ENCODE measurements at places on chromosomes 5 and 9. TPM values are rescaled to one million over a fixed set of nuclear protein-coding genes. Genes with fewer than 3 reads are reported as not detected.

DNM1 gene
- 47.7 TPM for polyA plus RNA-seq

GRCh38 chr9:16120231-16120641, 567.4 kb downstream of the CCDC171 start:
- no peak for DNase-seq

- DNase-seq, result no peak
Observed at GRCh38 chr9:81213456-81213855, 475.9 kb downstream of the TLE1 start.

ORM2 gene
- polyA plus RNA-seq, result 1.3 TPM

GRCh38 chr5:9932770-9933169, 302.6 kb upstream of the TAS2R1 start:
- no peak for DNase-seq

- DNase-seq, result no peak
Observed at GRCh38 chr5:51902512-51902911, 519.3 kb downstream of the ISL1 start.

DNA sequence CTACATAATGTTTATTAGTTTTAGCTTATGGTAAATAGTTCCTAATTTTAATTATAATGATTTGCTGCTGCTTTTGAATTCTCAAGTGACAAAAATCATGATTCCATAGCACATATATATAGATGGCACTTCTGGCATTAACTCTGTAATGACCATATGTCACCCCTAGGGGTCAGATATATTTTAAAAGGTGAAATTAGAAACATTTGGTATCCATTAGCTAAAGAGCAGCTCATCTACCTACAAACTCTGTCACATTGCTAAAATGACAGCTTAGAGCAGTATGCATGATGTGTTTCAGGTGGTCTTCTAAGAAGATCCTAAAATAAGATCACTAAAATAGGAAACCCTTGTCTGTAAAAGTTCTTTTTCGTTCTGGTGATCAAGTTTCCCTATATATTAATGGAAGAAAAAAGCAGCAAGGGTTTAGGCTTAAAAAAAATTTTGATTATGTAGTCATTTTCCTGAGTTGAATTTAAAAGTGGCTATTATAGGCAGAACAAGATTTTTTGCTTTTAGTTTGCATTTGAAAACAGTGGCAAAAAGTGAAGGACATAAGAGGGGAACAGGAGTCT, 157.7 kb upstream of the POU5F2 start:
- no peak for DNase-seq

FOXD4L6 gene
- polyA plus RNA-seq, result not detected

DNA sequence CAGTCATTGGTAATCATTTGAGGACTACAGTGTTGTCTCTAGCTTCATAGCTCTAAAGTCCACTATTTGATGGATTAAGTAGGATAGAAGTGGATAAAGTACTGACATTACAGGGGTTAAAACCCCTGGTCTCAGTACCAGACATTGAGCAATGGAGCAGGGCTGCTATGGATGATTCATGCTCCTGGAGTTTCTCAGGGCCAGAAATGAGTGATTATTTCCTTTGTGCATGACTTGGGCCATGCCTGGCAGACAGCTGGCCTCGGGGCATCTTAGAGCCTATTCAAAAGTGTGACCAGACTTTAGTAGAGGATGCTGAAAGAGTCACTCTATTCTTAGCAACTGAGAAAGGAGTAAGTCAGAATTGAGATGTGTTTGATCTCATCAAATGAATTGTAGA, 350.7 kb upstream of the TLE4 start:
- DNase-seq, result no peak

IFNB1 gene
- not detected for polyA plus RNA-seq

DNA sequence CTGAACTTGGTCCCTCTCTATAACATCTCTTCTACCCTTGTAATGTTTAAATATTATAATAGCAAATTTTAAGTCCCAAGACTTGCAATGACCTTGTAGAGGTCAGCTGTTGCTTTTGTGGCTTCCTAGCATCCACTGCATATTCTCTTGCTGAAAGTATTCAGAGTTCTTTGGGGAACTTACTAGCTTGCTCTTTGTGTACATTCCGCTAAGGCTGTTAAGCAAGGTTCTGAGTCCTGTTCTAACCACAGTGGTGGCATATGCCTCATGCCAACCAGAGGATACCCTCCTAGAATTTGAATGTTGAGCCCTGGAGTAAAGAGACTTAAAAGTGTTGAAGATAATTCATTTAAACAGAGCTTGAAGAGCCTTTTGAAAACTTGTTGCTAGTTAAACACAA, 570.9 kb downstream of the TLE1 start:
- no peak for DNase-seq

PCSK1 gene
- 0.90 TPM for polyA plus RNA-seq

DNA sequence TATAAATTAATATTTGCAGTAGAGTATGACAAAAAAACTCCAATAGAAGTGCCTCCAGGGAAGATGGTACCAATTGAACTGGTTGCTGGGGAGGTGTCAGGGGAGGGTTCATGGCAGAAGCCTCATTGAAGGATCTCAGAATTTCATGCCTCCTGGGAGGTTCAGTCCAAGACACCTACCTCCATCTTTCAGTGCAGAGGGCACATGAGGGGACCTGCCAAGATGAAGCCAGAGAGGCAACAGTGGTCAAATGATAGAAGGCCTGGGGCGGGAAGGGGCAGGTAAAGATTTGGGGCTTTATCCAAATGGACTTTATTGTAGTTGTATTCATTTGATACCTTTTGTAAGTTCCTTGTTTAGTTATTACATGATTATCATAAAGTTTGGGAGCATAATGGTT, 25.9 kb upstream of the KCNIP1 start:
- no peak for DNase-seq

DNA sequence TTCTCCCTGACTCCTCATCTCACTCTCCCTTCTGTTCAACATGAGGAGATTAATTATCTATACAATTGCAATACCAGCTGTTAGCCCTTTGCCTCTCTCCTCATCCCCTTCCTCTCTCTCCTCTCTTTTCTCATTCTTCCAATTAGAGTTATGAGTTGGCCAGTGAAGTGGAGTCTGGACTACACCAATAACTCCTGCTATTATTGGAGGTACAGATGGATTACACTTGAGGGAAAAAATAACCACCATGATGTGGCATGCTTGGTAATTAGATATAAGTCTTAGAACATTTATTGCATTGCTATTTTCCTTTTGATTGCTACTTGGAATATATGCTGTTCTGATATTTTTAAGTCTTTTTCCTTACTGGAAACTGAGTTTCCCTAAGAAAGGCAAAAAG, 159.2 kb downstream of the FRMD3 start:
- no peak for DNase-seq

DNA sequence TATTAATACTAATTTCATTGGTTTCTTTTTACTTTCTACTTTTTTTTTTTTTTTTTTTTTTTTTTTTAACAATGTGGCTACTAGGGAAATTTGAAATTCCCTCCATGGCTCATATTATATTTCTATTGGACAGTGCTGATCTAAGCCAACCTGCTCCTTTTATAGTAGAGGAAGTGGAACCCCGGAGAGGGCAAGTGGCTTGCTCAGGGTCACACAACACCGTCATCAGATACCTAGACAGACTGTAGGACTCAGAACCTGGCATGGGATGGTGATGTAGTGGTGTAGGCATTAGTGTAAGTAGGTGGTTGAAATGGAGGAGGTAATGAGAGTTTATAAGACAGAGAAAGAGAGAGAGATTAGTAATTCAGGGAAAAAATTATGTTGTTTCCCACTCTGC, 10.8 kb downstream of the ZNF618 start:
- DNase-seq, result no peak

DNA sequence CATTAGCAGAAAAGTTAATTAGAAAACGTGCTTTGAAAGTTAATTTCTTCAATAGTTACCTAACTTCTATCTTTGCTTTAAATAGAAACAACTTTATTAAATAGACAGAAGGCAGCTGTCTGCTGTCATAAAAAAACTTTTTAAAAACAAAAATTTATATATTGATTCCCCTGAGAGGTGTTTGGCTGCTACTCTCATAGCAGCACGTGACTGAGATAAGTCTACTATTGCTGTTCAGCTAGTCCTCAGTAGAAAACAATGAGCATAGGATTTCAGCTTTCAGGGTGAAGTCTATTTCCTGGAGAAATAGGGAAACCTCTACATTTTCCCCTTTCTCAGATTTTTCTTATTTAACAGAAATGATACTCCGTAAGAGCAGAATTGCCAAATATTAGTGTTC, 135.0 kb upstream of the FBN2 start:
- no peak for DNase-seq

SRP19 gene
- 75.0 TPM for polyA plus RNA-seq

DNA sequence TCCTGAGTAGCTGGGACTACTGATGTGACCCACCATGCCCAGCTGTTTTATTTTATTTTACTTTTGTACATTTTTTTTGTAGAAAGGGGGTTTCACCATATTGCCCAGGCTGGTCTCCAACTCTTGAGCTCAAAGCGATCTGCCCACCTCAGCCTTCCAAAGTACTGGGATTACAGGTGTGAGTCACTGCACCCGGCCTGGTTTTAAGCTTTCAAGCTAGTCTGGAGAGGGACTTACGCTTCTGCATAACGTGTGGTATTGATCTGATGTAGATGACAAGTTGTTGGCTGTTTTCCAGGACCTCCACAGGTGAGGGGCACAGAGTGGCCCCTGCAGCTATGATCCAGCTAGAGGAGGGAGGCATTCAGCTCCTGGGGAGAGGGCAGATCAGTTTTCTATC, 6.8 kb upstream of the CCL21 start:
- DNase-seq, result no peak

GRCh38 chr9:127360829-127361228, 36.1 kb upstream of the SLC2A8 start:
- no peak for DNase-seq

DNA sequence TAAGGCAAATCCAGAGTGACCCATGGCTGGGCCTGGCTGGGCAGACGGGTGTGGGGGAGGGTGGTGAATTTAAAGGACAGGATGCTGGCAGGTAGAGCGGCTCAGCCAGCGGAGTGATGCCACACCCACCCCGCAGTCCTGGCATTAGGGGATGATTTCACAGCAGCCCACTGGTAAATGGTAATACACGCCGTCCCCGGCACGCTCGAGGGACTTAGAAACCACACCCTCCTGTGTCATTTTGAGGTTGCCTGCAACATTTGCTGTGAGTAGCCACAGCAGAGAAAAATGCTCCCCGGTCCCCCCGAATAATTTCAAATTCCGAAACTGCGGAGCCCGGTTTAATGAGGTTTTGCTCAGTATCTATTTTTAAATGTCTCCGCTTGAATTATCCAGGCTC, 71.3 kb upstream of the FCN2 start:
- DNase-seq, result no peak

DNA sequence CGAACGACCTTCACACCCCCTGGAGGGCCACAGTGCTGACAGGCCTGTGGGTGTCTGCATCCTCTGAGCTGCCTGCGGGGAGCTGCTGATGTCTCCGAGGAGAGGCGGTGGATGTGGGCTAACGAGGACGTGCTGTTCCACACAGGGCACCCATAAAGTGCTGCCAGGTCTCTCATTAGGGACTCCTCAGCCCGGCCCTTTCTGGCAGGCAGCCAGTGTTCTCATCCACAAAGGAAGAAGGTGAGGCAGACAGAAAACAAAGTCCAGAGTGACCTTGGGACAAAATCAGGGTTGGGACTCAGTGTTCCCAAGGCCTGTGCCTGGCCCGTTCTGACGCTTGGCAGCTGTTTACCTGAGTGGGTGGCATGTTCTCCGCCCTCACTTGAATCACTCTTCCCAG, 29.3 kb downstream of the CARTPT start:
- DNase-seq, result no peak

DNA sequence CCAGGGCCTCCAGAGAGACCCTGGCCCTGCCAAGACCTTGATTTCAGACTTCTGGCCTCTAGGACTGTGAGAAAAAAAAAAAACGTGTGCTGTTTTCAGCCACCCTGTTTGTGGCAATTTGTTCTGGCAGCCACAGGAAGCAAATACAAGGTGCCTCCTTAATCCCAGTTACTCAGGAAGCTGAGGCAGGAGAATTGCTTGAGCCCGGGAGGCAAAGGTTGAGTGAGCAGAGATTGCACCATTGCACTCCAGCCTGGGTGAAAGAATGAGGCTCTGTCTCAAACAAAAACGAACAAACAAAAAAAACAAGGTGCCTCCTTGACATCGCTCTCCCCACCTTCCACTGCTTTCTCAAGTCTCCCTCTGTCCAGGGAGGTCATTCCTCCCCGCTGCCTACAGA, 98.0 kb downstream of the GABBR2 start:
- DNase-seq, result no peak

CCDC183 gene
- 5.9 TPM for polyA plus RNA-seq

DNA sequence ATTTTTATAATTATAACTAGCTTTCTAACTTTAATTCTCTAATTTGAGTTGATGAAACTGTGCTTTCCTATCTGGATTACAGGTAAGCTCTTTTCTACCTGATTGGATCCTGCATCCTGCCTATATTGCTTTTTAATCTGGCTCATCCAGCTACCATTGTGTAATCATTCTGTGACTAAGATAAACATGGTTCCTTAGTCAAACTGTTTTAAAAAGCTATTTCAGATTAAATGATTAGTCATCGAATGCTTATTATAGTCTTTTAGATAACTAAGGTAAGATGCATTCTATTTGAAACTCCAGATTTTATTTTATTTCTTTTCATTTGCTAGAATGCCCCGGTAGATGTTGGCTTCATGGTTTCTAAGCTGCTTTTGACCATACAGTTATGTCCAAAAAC, 50.7 kb downstream of the ICE1 start:
- DNase-seq, result no peak
